ENCODE measurements at places on chromosomes 6 and 20. TPM values are rescaled to one million over a fixed set of nuclear protein-coding genes. Genes with fewer than 3 reads are reported as not detected.

GRCh38 chr6:56292505-56293181 is 45.3 kb upstream of the COL21A1 start:
- no peak for DNase-seq

Gene FABP7
- total RNA-seq, result not detected

GRCh38 chr6:28675600-28675999 is 149.9 kb downstream of the GPX5 start:
- no peak for DNase-seq

DNA sequence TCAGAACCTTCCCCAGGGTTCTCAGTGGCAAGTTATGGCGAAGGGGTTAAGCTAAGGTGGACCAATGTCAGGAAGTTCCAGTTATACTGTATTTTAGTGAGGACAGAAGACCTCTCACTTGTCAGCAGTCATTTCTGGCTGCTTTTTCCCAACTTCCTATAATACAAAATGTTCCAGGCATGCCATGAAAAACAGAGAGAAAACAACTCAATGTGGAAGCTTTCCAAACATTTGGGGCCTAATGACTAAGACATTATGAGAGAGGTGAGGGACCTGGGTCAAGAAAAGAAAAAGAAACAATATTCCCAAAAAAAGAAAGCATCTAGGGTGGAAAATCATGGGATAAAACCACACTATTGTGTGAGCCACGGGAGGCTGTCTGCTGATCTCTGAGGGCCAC is 99.9 kb upstream of the MAP3K4 start:
- no peak for DNase-seq

Gene C6orf58
- total RNA-seq, result not detected

GRCh38 chr6:142183351-142183750 is 36.3 kb downstream of the VTA1 start:
- DNase-seq, result no peak

DNA sequence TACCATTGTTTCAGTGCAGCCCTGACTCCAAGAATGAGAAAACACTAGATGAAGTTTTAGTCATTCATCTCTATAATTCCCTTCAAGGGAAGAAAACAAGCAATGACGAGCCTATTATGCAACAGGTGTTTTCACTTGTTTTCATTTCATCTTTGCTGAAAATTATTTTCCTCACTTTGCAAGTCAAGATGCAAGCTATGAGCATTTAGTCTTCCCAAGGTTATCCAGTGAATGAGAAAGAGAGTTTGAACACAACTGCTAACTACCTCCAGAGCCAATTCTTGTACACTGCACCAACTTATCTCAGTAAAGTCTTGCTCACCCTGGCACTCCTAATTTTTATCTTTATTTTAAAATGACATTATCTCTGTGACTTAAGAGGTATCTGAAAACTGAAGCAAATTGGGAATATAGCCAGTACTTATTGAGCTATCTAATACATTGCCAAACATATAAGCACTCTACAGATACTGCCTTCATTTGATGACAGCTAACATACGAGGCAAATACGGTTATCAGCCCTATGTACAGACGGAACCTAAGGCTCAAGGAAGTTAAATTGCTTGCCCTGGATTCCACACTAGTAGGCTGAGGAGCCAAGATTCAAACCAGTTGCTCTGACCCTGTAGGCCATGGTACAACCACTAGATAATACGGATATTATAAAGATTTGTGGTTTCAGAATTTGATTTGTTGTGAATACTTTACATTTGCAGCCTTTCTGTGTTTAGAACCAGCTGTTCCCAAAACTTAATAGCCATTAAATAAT is 36.8 kb downstream of the MOXD1 start:
- DNase-seq, result no peak

- no peak for DNase-seq
Measured at GRCh38 chr20:58621906-58622548, 29.1 kb upstream of the STX16 start.

GRCh38 chr6:170011204-170012036 is 260.0 kb downstream of the ERMARD start:
- DNase-seq, result no peak

DNA sequence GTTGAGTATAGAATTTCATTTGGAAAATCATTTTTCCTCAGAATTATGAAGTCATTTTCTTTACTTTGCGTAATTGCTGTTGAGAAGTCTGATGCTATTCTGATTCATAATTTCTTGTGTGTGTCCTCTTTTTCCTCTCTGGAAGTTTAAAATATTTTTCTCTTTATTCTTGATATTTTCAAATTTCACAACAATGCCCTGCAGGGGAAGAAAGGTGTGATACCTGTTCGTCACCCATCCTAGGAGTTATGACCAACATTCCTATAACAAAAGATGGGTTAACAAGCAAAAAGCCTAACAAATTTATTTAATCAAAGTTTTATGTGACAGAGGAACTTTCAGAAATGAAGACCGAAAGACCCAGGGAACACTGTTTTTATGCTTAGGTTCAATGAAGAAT is 171.5 kb upstream of the AKIRIN2 start:
- DNase-seq, result no peak

- DNase-seq, result no peak
Measured at GRCh38 chr6:80769106-80769505, 662.6 kb downstream of the BCKDHB start.

GRCh38 chr6:33248643-33248931 is 23.1 kb downstream of the VPS52 start:
- DNase-seq, result no peak

DNA sequence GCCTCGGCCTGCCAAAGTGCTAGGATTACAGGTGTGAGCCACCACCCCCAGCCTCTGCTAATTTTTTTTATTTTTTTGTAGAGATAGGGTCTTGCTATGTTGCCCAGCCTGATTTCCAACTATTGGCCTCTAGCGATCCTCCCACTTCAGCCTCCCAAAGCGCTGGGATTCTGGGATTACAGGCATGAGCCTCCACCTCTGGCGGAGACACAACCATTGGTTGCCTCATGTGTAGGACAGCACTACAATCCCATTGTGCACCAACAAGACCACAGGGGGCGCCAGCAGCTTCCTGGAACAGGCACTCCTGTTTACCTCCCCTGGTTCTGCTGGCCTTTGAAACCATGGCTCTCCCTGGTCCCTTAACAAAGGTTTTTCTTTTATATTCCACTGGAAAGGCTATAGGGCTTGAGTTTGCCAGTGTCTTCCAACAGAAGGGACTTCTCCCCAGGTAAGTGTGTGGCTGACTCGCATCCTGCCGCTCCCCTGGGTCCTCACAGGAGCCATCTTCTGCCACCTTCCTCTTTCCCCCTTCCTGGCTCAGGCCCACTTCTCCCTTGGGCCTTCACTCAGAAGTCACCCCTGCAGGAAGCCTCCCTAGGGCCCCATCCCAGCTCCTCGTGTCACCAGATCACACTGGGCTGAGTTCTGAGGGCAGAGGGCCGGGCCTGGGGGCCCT is 39.2 kb upstream of the TLDC2 start:
- DNase-seq, result peak; percentile 88

GRCh38 chr6:43508481-43509141 is 1.5 kb downstream of the LRRC73 start:
- no peak for DNase-seq

DNA sequence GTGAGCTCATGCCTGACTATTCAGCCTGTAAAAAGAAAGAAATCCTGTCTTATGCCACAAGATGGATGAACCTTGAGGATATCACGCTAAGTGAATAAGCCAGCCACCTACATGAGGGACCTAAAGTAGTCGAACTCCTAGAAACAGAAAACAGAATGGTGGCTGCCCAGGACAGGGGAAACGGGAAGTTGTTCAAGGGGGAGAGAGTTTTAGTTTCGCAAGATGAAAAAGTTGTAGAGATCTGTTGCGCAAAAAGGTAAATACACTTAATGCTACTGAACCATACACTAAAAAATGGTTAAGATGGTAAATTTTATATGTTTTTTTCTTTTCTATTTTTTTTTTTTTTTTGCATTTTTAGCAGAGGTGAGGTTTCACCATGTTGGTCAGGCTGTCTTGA is 74.1 kb upstream of the RALY start:
- DNase-seq, result no peak

Gene ERVFRD-1
- not detected for total RNA-seq

Gene NOX3
- total RNA-seq, result not detected

Gene TXLNB
- total RNA-seq, result 0.09 TPM

GRCh38 chr6:47661960-47662359 is 36.4 kb upstream of the ADGRF4 start:
- no peak for DNase-seq

GRCh38 chr6:130825772-130826441 is 1.3 kb upstream of the SMLR1 start:
- DNase-seq, result no peak

DNA sequence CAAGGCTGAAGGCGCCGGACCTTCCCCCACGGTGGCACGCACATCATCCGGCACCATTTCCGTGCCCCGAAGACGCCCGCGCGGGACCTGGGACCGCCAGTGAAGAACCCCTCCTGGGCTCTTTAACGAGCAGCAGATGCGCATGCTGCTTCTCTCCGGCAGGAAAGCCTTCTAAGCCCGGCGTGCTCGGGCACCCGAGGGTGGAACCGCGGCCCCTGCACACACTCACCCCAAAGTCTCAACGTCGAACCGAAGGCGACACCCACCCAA is 240 bp downstream of the FOXQ1 start:
- peak; percentile 61 for DNase-seq

Gene PPP1R16B
- 133 TPM for total RNA-seq

Gene DNAH8
- not detected for total RNA-seq

Gene PGC
- not detected for total RNA-seq

All from activated CD4-positive, alpha-beta T cell treated with anti-CD3 and anti-CD28 coated beads, Interleukin-2, amount 10 ng/mL, durations not matched to agents 24 days and 14 days (primary cell).